Kidney tubule cell (primary cell): ENCODE measurements at places on chromosomes 16 and 17.

DNA sequence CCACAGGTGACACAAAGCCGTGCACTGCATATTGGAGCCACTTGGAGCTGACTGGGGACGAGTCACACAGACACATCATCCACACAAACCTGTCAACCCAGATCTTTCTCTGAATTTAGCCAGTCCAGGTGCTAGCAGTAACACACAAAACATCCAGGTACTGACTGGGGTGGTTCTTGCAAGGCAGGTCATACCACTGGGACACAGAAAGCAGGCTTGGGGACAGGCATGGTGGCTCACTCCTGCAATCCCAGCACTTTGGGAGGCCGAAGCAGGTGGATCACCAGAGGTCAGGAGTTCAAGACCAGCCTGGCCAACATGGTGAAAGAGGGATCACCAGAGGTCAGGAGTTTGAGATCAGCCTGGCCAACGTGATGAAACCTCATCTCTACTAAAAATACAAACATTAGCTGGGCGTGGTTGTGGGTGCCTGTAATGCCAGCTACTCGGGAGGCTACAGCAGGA is 14.9 kb downstream of the ENPP7 start:
- peak; percentile 42 for DNase-seq

DNA sequence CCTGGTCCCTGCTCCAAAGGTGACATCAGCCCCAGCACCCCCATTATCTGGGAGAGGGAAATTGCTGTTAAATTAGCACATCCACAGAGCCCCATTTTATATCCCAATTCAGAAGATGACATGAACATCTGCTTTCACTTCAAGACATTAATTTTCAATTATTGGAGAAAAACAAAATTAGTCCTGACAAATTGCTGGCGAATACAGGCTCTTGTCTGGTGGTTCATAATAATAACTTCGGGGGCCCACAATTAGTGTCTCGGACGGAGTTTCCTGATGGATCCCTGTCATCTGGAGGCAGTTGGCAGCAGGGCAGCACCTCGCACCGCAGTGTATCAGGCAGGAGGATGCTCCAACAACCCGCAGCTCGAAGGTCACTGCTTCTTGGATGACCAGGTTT is 7.4 kb downstream of the ZNF423 start:
- DNase-seq: no peak

GRCh38 chr16:69767459-69768229 is 5.5 kb downstream of the WWP2 start:
- DNase-seq: no peak

DNA sequence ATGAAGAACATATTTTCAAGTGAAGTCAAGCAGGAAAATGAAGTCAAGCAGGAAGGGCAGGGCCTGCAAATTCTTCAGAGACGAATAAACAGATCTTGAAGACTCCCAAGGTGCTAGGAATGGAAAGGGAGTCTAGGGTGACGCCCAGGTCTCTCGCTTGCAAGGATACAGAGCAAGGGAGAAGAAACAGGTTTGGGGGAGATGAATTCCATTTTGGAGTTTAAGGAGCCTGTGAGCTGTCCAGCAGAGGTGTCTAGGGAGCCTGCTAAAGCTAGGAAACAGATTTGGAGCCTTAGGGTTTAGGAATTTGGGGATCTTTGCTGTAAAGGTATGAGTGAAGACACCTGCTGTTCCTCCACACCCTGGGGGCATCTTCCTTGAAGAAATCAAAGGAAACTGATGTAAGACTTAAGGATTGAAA is 2.0 kb upstream of the UNKL start:
- DNase-seq: peak; percentile 52

DNA sequence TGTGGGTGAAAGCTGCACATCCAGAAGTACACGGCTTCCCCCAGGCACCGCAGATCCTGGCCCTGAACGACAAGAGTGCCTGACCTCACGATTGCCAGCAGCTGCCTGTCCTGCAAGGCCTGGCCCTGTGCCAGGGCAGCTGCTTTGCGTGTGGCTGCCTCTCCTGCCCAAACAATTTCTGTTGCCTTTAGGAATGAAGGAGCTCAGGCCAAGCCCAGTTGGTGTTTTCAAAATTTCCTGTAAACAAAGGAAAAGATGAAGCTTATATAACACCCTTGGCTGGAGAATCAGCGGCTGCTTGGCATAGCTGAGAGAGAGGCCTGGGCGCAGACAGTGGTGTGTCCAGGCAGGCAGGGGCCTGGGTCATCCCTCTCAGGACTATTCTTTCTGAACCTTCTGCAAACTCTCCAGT is 11.7 kb upstream of the SLC47A2 start:
- peak; percentile 44 for DNase-seq

DNA sequence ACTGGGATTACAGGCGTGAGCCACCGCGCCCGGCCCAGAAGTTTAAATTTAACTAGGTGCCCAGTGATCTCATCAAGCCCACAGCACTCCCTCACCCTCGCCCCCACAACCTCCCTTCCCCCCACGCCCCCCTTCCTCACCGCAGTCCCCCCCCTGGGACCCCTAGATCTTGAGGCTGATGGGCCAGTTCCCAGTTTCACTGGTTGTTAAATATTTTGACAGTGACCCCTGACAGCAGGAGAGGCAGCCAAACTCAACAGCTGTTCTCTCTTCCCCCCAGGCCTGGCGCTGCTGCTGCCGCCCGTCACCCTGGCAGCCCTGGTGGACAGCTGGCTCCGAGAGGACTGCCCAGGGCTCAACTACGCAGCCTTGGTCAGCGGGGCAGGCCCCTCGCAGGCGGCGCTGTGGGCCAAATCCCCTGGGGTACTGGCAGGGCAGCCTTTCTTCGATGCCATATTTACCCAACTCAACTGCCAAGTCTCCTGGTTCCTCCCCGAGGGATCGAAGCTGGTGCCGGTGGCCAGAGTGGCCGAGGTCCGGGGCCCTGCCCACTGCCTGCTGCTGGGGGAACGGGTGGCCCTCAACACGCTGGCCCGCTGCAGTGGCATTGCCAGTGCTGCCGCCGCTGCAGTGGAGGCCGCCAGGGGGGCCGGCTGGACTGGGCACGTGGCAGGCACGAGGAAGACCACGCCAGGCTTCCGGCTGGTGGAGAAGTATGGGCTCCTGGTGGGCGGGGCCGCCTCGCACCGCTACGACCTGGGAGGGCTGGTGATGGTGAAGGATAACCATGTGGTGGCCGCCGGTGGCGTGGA is 15.6 kb downstream of the QPRT start:
- no peak for DNase-seq

- no peak for DNase-seq
Measured at GRCh38 chr16:80056324-80056723, 455.8 kb upstream of the MAF start.

DNA sequence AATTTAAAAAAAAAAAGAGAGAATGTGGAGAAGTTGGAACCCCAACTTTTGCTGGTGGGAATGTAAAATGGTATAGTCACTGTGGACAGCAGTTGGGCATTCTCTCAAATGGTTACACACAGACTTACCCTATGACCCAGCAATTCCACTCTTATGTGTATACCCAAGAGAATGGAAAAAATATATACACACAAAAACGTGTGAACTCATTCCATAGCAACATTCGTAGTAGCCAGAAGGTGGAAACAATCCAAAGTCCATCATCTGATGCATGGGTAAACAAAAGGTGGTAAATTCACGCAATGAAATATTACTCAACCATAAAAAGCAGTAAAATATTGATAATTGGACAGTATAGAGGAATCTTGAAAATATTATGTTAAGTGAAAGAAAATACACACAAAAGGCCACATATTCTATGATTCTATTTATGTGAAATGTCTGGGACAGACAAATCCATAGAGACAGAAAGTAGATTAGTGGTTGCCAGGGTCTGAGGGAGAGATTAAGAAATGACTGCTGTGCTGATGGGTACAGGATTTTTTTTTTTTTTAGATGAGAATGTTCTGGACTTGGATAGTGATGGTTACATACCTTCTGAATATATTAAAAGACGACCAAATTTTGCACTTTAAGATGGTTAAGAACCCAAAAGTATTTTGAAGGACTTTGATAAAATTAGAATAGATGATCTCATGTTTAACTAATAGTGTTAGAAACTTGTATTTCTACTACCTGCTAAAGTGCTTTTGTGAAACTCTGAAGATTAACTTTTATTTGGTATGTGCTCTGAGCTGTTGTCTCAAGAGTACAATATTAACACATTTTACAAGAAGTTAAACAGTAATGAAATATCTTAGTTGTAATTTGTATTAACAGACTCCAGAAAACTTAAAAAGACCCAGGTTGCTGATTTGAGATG is 60.9 kb downstream of the MRTFB start:
- DNase-seq: peak; percentile 37
